ENCODE measurements at places on chromosomes 1 and 21.

DNA sequence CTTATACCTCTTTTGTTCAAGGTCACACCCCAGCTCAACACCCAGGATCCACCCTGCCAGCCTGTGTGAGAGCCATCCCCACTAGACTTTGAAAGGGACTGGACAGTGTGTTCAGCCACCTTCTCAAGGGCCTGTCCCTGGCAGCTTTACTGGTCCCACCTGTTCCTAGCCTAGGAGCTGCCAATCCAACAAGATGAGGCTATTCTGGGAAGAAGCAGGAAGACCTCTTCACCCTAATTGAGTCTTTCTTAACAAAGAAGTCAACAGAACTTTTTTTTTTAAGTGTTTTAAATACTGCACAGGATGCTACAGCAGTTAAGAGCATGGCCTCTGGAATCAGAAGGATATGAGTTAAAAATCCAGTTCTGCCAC is 95.8 kb upstream of the HOOK1 start:
- DNase-seq: no peak

DNA sequence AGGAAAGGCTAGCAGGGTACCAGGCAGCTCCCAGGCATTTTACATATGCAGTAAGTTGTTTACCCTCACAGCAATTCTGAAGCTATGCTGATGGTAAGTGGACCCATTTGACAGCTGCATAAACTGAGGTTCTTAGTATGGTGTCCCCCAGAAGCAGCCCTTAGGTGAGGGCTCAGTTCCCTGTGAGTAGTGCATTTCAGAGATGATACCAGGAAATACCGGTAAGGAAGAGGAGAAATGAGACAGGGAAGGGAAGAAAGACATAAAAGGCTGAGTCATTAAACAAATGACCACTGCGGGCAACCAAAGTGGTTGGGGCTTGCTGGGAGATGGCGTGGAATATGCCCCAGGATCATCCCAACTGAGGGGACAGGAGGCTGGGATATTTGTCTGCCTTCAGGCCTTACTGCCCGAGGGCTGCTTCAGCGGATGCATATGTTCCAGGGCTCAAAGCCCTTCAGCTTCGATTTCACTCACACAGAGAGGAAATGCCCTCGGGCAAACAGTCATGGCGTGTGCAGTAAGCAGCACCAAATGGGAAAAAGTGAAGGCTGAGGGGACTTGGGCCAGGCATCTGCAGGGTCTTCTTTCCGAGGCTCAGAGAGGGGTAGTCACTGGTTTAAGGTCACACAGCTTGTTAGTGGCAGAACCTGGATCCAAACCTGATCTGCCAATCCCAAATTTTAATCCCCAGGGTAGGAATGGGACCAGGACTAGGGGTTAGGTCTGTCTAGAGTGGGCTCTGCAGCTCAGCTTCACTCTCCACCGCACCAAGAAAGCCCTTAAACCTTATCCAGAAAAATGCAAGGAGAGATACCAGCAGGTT is 133.7 kb upstream of the RUNX3 start:
- DNase-seq: no peak

DNA sequence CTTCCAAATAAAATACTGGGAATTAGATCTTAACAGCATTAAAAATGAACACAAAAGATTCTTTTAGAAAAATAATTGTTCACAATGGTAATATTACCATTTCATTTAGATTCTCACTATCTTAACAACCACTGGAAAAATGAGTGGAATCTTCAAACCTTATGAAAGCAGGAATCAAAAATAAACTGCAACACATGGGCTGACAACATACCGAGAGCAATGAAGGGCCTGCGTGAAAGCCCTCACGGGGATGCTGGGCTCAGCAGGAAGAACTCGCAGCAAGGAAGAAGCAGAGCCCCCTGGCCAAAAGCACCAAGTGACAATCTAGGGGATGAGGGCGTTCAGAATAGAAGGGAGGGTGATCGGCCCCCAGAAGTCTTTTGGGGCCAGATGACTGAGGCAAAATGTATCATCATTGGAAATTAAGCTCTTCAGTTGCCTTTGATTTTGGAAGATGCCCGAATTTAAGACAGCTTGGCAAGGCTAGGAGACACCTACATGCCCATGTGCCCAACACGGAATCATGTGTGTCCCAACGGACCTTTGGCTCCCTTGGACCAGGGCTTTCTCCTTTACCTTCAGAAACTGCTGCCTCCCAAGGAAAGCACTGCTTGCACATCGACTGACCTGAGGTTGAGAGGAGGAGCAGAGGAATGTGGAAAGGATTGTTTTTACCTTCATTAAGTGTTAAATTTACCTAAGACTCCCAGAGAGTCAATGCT is 103.9 kb downstream of the TGFBR3 start:
- no peak for DNase-seq

DNA sequence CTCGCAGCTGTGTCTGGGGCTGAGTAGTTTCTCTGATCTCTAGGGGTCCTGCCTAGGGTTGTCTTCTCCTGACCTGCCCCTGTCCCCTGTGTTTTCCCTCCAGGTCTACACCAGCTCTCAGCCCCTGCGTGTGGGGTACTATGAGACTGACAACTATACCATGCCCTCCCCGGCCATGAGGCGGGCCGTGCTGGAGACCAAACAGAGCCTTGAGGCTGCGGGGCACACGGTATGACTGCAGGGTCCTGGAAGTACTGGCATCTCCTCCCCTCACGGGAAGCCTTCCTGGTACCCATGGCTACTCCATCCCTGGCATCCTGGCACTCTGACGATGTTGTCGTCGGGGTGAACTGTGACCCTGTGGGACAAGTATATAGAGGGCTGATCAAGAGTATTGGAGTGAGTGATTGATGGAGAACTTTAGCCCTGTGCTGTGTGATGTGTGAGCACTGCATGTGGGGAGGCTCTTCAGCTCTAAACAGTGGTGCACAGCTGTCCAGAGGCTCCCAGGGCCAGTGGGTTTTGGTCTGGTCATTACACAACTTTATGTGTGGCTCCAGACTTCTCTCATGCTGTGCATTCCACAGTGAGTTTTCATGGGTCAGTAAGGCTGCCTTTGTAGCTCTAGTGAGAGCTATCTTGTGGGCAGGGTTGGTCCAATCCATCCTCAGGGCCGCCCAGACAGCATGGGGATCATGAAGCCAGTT is 14.4 kb downstream of the FAAH start:
- no peak for DNase-seq

DNA sequence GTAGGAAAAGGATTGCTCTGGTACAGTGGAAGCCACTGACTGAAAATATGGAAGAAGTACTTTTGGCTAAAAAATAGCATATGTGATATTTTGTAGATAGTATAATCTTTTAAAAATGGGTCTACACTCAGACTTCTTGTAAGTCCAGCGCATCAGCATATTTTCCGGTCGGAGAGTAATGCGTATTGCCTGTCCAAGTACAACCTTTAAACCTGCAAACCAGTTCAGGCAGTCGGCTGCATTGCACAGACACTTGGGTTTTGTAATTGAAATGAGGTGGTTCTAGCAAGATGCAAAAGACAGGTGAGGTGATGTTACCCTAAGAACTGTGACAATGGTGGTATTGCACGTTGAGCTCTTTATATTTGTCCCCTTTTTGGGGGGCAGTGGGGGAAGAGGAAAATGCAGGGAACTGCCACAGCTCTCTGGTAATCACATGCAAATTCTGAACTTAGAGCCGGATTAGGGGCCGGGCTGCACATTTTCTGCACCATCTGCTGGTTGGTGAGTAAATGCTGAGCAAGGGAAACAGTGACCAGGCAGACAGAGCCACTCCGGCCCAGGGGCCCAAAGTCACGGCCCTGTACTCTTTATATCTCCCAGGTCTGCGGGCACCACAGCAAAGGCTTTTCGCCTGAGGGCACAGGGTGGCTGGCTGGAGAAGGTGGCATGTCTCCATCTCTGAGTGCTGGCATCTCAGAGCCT is 2.3 kb downstream of the GPR137B start:
- no peak for DNase-seq

DNA sequence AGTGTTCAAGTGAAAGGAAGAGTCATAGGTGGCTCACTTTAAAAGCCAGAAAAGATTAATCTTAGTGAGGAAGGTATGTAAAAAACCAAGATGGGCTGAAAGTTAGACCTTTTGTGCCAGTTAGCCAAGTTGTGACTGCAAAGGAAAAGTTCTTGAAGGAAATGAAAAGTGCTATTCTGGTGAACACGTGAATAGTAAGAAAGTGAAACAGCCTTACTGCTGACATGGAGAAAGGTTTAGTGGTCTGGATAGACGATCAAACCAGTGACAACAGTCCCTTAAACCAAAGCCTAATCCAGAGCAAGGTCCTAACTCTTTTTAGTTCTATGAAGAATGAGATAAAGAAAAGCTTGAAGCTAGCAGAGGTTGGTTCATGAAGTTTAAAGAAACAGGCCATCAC is 106.4 kb downstream of the CTH start:
- no peak for DNase-seq

DNA sequence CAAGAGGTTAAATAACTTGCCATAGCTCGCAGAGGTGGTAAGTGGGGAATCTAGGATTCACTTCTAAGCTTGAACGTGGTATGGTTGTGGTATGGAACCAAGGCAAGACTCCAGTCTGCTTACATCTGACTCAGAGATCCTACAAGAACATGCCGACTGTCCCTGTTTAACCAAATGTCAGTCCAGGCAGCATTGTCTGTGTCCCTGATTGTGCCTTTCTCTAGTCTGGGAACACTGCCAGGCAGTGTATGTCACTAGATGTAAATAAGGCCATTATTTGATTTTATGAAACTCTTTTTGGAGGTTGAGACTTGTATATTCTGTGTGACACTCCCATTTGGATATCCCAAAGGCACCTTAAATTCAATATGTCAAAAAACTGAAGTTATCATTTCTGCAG is 96.0 kb downstream of the NOS1AP start:
- peak; percentile 39 for DNase-seq

DNA sequence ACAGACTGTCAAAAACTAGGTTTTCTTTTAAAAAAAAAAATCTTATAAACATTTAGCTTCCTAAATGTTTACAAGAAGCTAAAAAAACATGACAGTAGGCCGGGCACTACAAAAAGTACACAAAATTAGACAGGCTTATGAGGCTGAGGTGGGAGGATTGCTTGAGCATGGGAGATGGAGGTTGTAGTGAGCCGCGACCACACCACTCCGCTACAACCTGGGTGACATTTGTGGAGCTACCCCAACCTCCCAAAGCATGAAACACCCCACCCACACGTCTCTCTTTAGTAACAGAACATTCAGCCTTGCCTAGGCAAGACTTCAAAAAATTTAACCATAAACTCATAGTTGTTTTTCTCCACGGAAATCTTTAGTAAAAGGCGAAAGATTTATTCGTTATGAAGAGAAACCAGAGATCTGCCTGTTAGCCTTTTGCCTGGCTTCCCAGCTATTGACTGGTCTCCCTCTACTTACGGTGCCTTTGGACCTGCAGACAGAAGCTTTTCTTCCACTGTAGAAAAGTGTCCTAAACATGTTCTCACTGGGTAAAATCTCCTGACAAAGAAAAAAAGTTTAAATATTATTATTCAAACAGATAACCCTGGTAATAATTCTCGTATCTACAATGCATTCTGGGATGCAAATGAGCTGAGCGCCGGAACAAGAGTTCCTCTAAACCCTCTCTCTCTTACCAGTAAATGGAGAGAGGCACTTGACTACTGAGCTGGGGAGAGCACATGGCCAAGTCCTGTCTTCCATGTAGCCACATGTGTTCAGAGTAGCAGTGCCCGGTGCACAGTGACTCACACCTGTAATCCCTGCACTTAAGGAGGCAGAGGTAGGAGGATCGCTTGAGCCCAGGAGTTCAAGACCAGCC is 9.2 kb downstream of the RNU5D-1 start:
- peak; percentile 51 for DNase-seq

DNA sequence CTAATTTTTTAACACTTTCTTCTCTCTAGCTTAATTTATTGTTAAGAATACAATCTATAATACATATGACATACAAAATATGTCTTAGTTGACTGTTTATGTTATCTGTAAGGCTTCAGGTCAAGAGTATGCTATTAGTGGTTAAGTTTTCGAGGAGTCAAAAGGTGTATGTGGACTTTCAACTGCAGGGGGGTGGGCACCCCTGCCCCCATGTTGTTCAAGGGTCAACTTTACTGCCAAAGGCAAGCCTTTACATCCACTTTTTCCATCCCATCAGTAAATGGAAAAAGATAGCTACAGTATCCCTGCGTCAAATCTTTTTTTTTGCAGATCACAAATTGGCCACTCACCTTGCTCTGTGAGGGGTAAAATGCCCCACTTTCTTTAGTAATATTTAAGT is 6.3 kb downstream of the METTL18 start:
- DNase-seq: no peak

DNA sequence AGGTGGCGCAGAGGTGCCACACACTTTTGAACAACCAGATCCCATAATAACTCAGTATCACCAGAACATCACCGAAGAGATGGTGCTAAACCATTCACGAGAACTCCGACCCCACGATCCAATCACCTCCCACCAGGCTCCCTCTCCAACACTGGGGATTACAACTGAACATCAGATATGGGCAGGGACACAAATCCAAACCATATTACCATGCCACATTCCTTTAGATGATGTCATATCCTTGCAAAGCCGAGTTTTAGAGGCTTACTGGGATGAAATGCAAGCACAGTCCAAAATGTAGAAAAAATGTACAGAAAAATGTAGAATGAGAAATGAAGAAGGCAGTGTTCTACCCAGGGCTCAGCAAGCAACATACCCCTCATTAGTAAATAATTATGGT is 64.7 kb downstream of the SGIP1 start:
- no peak for DNase-seq

GRCh38 chr21:31536138-31536537 is 123.4 kb upstream of the SOD1 start:
- DNase-seq: no peak

DNA sequence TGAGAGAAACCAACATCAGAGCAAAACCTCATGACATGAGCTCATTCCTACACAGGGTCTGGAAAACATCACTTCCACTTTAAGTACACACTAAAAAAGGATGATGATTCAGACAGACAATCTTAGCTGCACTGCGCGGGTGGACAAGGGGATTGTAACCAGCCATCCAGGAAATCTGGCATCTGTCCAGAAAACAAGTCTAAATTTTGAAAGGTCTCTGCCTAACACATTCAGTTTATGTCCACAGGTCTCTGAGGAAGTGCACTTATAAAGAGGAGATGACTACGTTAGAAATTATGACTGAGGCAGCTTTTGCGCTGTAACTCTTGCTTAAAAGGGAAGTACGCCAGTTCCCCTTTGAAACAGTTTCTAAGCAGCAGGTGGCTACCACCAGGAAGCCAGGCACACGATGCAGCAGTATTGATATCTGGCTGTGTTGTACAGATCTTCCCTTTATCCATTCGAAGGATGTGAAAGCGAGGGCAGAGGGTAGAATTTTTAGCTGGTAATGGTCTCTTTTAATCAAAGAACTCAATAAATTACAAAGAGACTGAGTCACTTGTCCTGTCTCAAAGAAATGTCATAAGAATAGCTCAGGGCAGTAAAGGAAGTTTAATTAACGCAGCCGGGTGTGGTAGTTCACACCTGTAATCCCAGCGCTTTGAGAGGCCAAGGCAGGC is 128.0 kb downstream of the SETD4 start:
- no peak for DNase-seq

All from NCI-H1694 treated with DMSO at 0.1 percent for 48 hours (cell line).